ENCODE measurements at places on chromosomes 3 and 15.

DNA sequence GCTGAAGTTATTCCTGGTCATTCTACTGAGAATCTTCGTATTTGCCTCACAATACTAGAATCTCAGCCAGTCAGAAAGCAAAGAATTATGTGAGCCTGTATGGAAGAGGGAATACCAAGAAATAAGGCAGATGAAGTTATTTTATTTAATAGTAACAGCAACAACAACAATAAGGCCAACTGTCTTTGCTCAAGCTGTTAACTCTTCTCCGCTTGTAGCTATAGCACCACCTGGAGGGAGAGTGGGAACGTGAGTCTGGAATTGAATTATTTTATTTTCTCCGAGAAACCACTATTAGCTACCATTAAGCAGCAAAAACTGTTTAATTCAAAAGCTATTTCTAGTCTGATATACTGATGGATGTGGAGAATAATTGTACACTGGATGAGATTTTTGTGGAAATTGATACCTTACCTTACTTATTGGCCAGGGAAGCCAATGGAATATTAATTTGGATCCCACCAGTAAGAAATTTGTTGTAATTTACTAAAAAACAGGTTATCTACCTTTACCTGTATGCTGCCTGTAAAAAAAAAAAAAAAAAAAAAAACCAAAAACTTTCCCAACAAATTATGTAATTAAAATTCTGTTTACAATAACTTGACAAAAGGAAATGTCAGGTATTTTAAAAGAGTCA is 50.1 kb downstream of the CALML4 start:
- DNase-seq, result peak; percentile 84

- peak; percentile 56 for DNase-seq
These were observed 5.1 kb downstream of the ANP32A start for GRCh38 chr15:68815598-68815997.

GRCh38 chr3:168591587-168591986 is 495.9 kb upstream of the GOLIM4 start:
- no peak for DNase-seq

DNA sequence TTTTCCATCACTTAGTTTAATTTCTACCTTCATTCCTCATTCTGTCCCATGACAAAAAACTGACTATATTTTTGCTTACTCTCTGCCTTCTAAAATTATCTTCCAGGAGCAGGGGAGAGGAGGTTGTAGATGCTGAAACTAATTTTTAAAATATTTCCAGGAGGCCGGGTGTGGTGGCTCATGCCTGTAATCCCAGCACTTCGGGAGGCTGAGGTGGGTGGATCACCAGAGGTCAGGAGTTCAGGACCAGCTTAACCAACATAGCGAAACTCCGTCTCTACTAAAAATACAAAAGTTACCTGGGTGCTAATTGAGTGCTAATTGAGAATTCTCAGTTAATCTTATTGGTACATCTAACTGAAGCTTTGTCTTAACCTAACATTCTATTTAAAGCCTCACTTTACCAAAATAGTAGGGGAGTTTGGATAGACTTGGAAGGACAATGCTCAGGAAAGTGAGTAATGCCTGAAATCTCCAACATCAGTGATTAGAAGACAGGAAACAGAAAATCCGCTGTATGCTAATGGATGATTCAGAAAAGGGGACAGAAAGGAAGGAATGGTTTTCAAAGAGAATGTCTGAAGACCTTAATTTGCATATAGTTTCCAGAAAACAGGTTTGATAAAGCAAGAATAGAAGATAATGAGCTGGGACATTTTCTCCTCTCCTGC is 336.1 kb downstream of the GBE1 start:
- no peak for DNase-seq

DNA sequence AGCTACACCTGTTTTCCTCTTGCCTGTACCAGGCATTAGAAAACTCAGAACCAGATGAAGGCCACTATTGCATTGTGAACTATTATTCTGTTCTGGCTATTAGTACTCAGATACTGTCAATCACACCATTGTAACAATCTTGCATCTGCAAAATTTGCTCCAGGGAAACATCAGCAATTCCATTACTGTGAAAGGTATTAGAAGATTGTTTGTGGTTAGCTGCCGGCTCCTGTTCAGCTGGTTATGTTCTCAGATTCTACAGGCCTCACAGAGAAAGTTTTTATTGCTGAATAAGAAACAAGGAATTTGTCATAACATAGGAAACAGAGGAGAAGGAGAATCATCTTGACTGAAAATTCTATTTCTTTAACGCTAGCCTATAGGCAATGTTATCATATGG is 179.9 kb downstream of the PLOD2 start:
- DNase-seq, result no peak
